Cardiac ventricle fibroblast (primary cell): ENCODE measurements at places on chromosomes 2 and 18. TPM values are rescaled to one million over a fixed set of nuclear protein-coding genes. Genes with fewer than 3 reads are reported as not detected.

TSHZ1 gene
- 10.2 and 11.5 TPM in 2 replicates for total RNA-seq

SIX3 gene
- total RNA-seq: not detected in 2 replicates

CDH2 gene
- total RNA-seq: 12.4 and 13.9 TPM in 2 replicates

ADGRF3 gene
- not detected in 2 replicates for total RNA-seq

RAB6C gene
- not detected in 2 replicates for total RNA-seq

DTYMK gene
- 14.0 and 19.3 TPM in 2 replicates for total RNA-seq

CERKL gene
- total RNA-seq: not detected in 2 replicates

PER2 gene
- total RNA-seq: 4.5 and 4.6 TPM in 2 replicates

NEU4 gene
- not detected in 2 replicates for total RNA-seq

GPR55 gene
- not detected in 2 replicates for total RNA-seq

LRATD1 gene
- 0.59 TPM in 1 of 2 replicates, not detected in the other for total RNA-seq

WDPCP gene
- total RNA-seq: 3.2 and 5.6 TPM in 2 replicates

RAMP1 gene
- total RNA-seq: 16.5 and 37.2 TPM in 2 replicates

GULP1 gene
- total RNA-seq: 2.4 and 3.2 TPM in 2 replicates

IL18RAP gene
- total RNA-seq: 0.34 TPM in 1 of 2 replicates, not detected in the other

IL36G gene
- total RNA-seq: not detected in 2 replicates

MRPS5 gene
- 23.0 and 23.9 TPM in 2 replicates for total RNA-seq

CXXC1 gene
- total RNA-seq: 28.4 and 33.1 TPM in 2 replicates

RAB6D gene
- not detected in 2 replicates for total RNA-seq

TFPI gene
- total RNA-seq: 325 and 346 TPM in 2 replicates

SH3RF3 gene
- total RNA-seq: 5.4 and 5.6 TPM in 2 replicates

RAPGEF4 gene
- 4.7 and 12.2 TPM in 2 replicates for total RNA-seq

ZNF514 gene
- 6.6 and 7.7 TPM in 2 replicates for total RNA-seq

CLIP4 gene
- total RNA-seq: 26.4 and 36.7 TPM in 2 replicates

CNDP2 gene
- 53.1 and 69.1 TPM in 2 replicates for total RNA-seq

NOSTRIN gene
- total RNA-seq: 0.24 TPM in 1 of 2 replicates, not detected in the other

ABCG5 gene
- not detected in 2 replicates for total RNA-seq

CD8B2 gene
- total RNA-seq: not detected in 2 replicates

LYPD6 gene
- not detected in 2 replicates for total RNA-seq

MIB1 gene
- 16.4 and 18.5 TPM in 2 replicates for total RNA-seq

PROKR1 gene
- not detected in 2 replicates for total RNA-seq

SERPINB3 gene
- total RNA-seq: not detected in 2 replicates

SLC35F6 gene
- 33.6 and 36.0 TPM in 2 replicates for total RNA-seq

LYPD6B gene
- total RNA-seq: not detected in 2 replicates

SERPINB12 gene
- not detected in 2 replicates for total RNA-seq

ANKRD53 gene
- total RNA-seq: 0.39 and 1.5 TPM in 2 replicates

AGXT gene
- not detected in 2 replicates for total RNA-seq

RNF149 gene
- 38.0 and 39.5 TPM in 2 replicates for total RNA-seq

WDR35 gene
- 4.3 and 4.8 TPM in 2 replicates for total RNA-seq

LRRC30 gene
- total RNA-seq: not detected in 2 replicates

ADRA2B gene
- 4.4 and 4.8 TPM in 2 replicates for total RNA-seq

MAP3K19 gene
- total RNA-seq: not detected in 2 replicates

NR4A2 gene
- total RNA-seq: 0.19 and 1.6 TPM in 2 replicates

MOGAT1 gene
- not detected in 2 replicates for total RNA-seq

POTEF gene
- not detected in 2 replicates for total RNA-seq

G6PC2 gene
- total RNA-seq: not detected in 2 replicates

ASB18 gene
- not detected in 2 replicates for total RNA-seq

POLR1A gene
- 26.2 and 28.4 TPM in 2 replicates for total RNA-seq

REG1A gene
- total RNA-seq: not detected in 2 replicates

UGT1A9 gene
- not detected in 2 replicates for total RNA-seq

GPBAR1 gene
- total RNA-seq: 0.50 and 2.1 TPM in 2 replicates

C18orf54 gene
- total RNA-seq: 1.9 and 2.2 TPM in 2 replicates

KRTCAP3 gene
- total RNA-seq: not detected in 2 replicates

RBM43 gene
- total RNA-seq: 10.5 and 12.3 TPM in 2 replicates

TOGARAM2 gene
- 0.94 and 1.9 TPM in 2 replicates for total RNA-seq
